ENCODE measurements at places on chromosomes 11 and 22.

DNA sequence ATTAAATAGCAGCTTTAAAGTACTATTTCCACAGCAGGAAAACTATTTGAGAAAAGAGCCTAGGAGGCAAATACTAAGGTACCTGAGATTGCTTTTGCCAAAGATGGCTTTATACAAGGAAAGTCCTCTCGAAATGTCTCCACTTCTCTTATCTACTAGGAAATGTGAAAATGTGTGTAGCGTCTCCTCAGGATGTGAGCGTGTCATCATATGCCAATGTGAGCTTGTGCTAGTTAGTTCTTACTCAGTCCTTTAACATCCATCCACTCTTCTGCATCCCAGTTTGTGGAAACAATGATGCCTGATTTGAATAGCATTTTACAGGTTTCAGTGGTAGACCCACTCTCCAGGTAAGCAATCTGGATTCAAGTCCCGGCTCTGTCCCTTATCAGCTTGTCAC, 421.0 kb downstream of the DYNC2H1 start:
- no peak overlapping the region for H3K4me3 ChIP-seq
- no peaks in the 10 kb centered on the region for H3K4me1 ChIP-seq
- no peaks in the 10 kb centered on the region for H3K36me3 ChIP-seq
- H3K27ac ChIP-seq, result no peak overlapping the region
- DNase-seq, result no peak
- H3K27me3 ChIP-seq, result no peaks in the 10 kb centered on the region

DNA sequence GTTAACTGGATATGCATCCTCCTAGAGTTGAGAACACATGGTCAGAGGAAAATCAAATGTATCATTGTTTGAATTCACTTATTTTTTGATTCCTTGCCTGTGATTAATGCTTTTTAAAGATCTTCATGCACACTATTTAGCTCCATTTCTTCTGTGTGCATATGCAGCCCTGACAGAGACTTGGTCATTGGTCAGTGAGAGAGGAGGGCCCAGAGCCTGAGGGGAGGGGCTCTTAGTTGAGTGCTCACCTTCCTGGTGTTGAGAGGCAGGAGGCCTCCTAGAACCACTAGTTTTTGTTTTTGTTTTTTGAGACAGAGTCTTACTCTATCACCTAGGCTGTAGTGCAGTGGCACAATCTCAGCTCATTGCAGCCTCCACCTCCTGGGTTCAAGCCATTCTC, 48.9 kb downstream of the TNRC6B start:
- H3K36me3 ChIP-seq, result peaks cover 10% of the 10 kb centered on the region
- no peak for DNase-seq
- peaks cover 18% of the 10 kb centered on the region for H3K4me1 ChIP-seq
- H3K4me3 ChIP-seq, result no peak overlapping the region
- no peak overlapping the region for H3K27ac ChIP-seq
- H3K27me3 ChIP-seq, result no peaks in the 10 kb centered on the region

GRCh38 chr11:85735876-85736460, 50.0 kb upstream of the CCDC89 start:
- H3K27ac ChIP-seq, result no peak overlapping the region
- no peaks in the 10 kb centered on the region for H3K36me3 ChIP-seq
- no peak overlapping the region for H3K4me3 ChIP-seq
- peaks cover 13% of the 10 kb centered on the region for H3K4me1 ChIP-seq
- H3K27me3 ChIP-seq, result no peaks in the 10 kb centered on the region

DNA sequence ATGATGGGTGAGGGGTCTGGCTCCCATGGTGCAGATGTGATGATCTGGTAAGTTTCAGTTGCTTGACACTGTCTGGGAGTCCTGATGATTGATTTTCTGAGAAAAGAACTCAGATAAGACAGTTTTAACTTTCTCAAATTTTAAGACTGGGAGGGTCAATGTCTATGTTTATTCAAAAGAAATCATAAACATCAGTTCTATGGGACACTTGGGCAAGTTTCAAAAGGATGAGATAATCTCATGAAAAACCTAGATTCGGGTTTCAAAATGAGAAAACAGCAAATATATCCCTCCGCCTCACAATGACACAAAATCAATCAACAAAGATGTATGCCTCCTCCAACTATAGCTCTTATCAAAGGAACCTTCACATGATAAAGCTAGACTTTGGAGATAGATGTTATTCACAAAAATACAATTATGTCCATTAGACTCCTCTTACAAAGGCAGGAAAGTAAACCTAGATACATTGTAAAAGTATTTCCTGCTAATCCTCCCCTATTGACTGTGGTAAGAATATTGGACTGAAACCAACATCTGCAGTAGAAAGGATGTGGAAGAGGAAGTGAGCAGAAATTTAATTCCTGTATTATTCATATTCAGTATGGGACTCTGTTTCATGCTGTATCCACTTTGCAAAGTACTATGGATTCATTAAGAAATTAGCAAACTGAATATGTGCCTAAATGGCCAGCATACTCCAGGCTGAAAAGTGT, 21.6 kb downstream of the SVIP start:
- H3K4me3 ChIP-seq, result no peak overlapping the region
- no peak overlapping the region for H3K27ac ChIP-seq
- no peaks in the 10 kb centered on the region for H3K4me1 ChIP-seq
- no peak for DNase-seq
- H3K36me3 ChIP-seq, result no peaks in the 10 kb centered on the region

- peaks cover 3% of the 10 kb centered on the region for H3K27me3 ChIP-seq
- no peak overlapping the region for H3K4me3 ChIP-seq
- no peak overlapping the region for H3K27ac ChIP-seq
- H3K36me3 ChIP-seq, result no peaks in the 10 kb centered on the region
These were observed 68.3 kb upstream of the MYOD1 start for GRCh38 chr11:17651061-17651460.

- H3K4me3 ChIP-seq, result peak overlapping the region; percentile 98
- H3K4me1 ChIP-seq, result peaks cover 16% of the 10 kb centered on the region
- no peaks in the 10 kb centered on the region for H3K27me3 ChIP-seq
- no peaks in the 10 kb centered on the region for H3K36me3 ChIP-seq
- H3K27ac ChIP-seq, result peak overlapping the region; percentile 99
- no peak for DNase-seq
These were observed 857 bp downstream of the ARCN1 start for GRCh38 chr11:118572981-118573550.

- no peak for DNase-seq
- no peaks in the 10 kb centered on the region for H3K4me1 ChIP-seq
- H3K27me3 ChIP-seq, result no peaks in the 10 kb centered on the region
- no peak overlapping the region for H3K4me3 ChIP-seq
These were observed 95.4 kb upstream of the LARGE1 start for GRCh38 chr22:34015642-34016041.

GRCh38 chr11:65764434-65764833, 16.3 kb downstream of the AP5B1 start:
- DNase-seq, result no peak
- H3K4me1 ChIP-seq, result no peaks in the 10 kb centered on the region
- H3K27me3 ChIP-seq, result peaks cover 4% of the 10 kb centered on the region
- H3K4me3 ChIP-seq, result no peak overlapping the region
- no peaks in the 10 kb centered on the region for H3K36me3 ChIP-seq

GRCh38 chr11:58900479-58901420, 38.5 kb upstream of the GLYATL1 start:
- no peaks in the 10 kb centered on the region for H3K36me3 ChIP-seq
- no peaks in the 10 kb centered on the region for H3K27me3 ChIP-seq
- no peak for DNase-seq
- H3K4me1 ChIP-seq, result no peaks in the 10 kb centered on the region

- DNase-seq, result no peak
- no peaks in the 10 kb centered on the region for H3K27me3 ChIP-seq
- H3K4me1 ChIP-seq, result no peaks in the 10 kb centered on the region
- H3K36me3 ChIP-seq, result no peaks in the 10 kb centered on the region
- H3K4me3 ChIP-seq, result no peak overlapping the region
- H3K27ac ChIP-seq, result no peak overlapping the region
These were observed 181.2 kb downstream of the WNT11 start for GRCh38 chr11:76025068-76025467.

- no peak overlapping the region for H3K4me3 ChIP-seq
- no peaks in the 10 kb centered on the region for H3K27me3 ChIP-seq
These were observed 500.6 kb downstream of the ETS1 start for GRCh38 chr11:128086794-128087193.

DNA sequence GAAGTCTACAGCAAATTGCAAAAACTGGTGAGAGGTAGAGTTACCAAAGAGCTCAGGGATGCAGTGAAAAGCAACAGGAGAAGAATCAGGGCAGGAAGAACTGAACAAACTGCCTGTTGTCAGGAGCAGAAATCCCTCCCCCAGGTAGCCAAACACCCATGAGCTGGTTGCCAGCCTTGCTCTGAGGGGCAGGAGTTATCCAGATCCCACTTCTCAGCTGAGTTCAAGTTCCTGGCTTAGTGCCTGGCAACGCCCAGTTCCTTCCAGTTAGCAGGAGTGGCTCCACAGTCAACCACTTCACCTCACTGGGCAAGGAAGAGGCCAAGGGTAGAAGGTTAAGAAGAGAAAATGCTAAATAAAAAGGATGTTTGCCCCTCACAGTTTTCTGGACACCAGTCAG, 1.9 kb upstream of the MPZL2 start:
- H3K27me3 ChIP-seq, result no peaks in the 10 kb centered on the region
- H3K27ac ChIP-seq, result no peak overlapping the region
- H3K36me3 ChIP-seq, result no peaks in the 10 kb centered on the region
- H3K4me3 ChIP-seq, result no peak overlapping the region
- DNase-seq, result no peak

GRCh38 chr11:8081591-8082250, 710 bp downstream of the TUB start:
- no peaks in the 10 kb centered on the region for H3K36me3 ChIP-seq
- DNase-seq, result no peak
- H3K4me3 ChIP-seq, result no peak overlapping the region
- no peak overlapping the region for H3K27ac ChIP-seq

- no peak overlapping the region for H3K4me3 ChIP-seq
- no peak for DNase-seq
- no peaks in the 10 kb centered on the region for H3K27me3 ChIP-seq
- no peaks in the 10 kb centered on the region for H3K4me1 ChIP-seq
These were observed 360.6 kb downstream of the BRD1 start for GRCh38 chr22:49466878-49467595.

DNA sequence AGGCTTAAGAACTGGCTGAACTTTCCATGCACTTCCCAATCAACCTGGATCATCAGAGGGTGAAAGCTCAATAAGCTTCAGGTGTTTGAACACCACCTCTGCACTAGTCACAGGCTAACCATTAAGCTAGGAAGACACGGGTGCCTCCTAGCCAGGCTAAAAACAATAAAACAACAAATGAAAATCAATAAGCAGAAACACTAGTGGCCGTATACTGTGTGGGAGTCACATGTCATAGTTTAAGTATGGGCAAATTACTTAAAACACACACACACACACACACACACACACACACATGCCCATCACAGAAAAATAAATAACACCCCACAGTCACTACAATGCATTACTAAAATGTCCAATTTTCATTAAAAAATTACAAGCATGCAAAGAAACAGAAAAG, 85.2 kb downstream of the APOL5 start:
- no peaks in the 10 kb centered on the region for H3K27me3 ChIP-seq
- no peak overlapping the region for H3K27ac ChIP-seq
- no peak overlapping the region for H3K4me3 ChIP-seq

DNA sequence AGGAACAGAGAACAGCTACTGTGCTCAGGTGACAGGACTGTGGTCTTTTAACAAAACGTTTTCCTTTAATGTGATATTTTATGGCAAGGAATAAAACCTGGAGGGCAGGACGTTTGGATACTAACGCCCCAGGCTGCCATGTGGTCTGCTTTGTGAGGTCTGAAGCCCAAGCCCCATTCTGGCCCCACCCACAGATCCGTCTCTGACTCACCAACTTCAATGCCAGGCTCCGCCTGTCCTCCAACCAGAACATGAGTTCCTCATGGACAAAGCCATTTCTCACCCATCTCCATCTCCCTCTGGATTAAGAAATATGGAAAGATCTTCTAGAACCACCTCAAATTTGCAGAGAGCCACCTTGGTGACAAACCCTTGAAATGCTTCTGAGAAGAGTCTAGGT, 148.8 kb downstream of the CRYBB2 start:
- DNase-seq, result no peak
- no peak overlapping the region for H3K4me3 ChIP-seq
- H3K27ac ChIP-seq, result no peak overlapping the region
- H3K36me3 ChIP-seq, result peaks cover 3% of the 10 kb centered on the region
- no peaks in the 10 kb centered on the region for H3K27me3 ChIP-seq

DNA sequence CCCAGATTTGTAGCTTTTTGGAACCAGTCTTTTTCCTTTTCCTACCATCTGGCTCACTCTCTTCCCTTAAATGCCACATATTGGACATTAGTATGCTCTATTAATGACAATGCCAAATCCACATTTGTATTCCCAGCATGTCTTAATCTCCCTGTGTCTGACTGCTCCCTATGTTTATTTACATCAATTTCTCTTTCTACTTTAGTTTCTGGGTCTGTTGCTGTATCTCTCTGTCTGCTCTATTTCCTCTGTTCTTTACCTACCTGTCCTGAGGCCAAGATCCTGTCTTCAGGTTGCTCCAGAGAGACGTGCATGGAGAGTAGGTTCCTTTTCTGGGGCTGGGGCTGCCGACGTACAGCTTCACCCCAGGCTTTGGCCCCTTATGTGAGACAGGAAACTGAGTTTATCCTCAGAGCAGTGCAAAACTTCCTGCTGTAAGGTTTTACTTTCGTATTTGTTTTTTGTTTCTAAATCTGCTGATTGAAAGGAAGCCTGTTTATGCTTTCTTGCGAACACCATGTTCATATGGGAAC, 25.6 kb downstream of the OR2AG2 start:
- peak overlapping the region; percentile 69 for H3K4me3 ChIP-seq
- H3K4me1 ChIP-seq, result peaks cover 26% of the 10 kb centered on the region
- no peaks in the 10 kb centered on the region for H3K36me3 ChIP-seq
- DNase-seq, result peak; percentile 20
- H3K27ac ChIP-seq, result peak overlapping the region; percentile 79

DNA sequence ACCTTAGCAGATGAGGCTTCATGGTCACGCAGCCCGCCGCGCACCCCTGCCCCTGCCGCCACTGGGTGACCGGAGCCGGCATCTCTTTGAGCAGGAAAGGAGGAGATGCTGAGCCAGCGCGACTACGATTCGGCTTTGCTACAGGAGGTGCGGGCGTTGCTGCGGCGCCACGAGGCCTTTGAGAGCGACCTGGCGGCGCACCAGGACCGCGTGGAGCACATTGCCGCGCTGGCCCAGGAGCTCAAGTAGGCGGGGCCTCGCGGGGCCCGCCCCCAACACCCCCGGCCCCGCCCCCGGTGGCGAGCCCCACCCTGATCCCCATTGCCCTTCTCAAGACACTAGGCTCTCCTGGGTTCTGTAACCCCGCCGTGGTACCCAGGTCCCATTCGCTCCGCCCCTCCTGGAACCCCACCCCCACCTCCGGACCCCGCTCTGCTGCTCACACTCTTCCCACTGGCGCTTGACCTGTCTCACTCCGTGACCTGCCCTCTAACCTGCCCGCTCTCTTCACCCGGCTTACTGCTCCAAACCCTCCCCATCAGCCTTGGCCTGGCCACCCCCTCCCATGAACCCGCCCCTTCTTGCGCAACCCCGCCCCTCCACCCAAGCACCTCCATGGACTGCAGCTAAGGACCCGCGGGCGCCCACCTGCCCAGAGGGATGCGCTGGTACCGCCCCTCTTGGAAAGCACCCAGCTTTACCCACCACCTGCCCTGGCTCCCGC, 9.1 kb downstream of the CTSF start:
- no peak overlapping the region for H3K4me3 ChIP-seq
- no peak overlapping the region for H3K27ac ChIP-seq
- H3K27me3 ChIP-seq, result no peaks in the 10 kb centered on the region
- no peaks in the 10 kb centered on the region for H3K36me3 ChIP-seq
- peaks cover 4% of the 10 kb centered on the region for H3K4me1 ChIP-seq

GRCh38 chr22:21624120-21624879, 5.5 kb downstream of the YDJC start:
- peak; percentile 16 for DNase-seq
- H3K36me3 ChIP-seq, result peaks cover 50% of the 10 kb centered on the region
- no peaks in the 10 kb centered on the region for H3K27me3 ChIP-seq
- H3K27ac ChIP-seq, result no peak overlapping the region
- peaks cover 18% of the 10 kb centered on the region for H3K4me1 ChIP-seq
